ENCODE measurements at places on chromosomes 3 and 15.

DNA sequence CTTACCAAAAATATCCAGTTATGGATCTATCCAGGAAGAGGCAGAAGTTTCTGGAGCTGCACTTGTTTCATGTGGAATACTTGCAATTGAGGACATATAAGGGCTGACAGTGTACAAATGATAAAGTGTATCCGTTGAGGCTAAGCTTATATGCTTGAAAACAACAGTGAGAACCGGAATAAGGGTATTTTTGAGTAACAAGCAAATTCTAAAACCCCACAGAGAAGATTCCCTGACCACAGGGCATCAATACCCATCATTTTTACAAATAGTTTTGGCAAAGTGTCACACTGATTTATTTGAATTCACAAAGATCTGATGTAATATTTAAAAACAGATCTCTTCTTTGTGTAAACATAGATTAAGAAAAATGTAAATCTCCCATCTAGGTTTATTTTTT is 208.4 kb downstream of the FMN1 start:
- no peak for DNase-seq

- no peak for DNase-seq
Measured at GRCh38 chr3:114743746-114744485, 403.2 kb downstream of the ZBTB20 start.

DNA sequence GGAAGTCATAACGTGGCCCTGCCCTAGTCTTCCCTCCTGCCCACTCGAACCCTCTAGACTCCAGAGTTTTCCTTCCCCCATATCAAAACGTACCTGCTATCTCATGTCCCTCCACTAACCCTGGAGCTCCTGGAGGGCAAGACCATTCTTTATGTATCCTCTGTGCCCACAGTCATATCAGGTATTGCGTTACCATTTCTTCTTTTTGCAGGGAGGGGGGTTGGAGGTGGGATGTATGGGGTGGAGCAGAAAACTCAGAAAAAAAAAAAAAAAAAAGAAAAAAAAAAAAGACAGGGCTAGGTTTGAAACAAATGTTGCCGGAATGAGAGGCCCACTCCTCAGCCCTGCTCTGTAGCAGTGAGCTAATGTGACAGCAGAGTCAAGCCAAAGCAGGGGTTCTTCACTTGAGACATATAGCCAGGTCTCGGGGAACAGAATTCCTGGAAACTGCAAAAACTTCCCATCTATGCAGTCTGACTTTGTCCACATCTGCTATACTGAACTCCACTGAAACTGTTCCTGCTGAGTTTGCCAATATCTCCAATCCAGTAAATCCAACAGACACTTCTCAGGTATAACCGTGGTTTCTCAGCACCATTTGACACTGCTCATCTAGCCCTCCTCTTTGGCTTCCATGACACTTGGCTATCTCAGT is 31.1 kb downstream of the PARP16 start:
- no peak for DNase-seq

DNA sequence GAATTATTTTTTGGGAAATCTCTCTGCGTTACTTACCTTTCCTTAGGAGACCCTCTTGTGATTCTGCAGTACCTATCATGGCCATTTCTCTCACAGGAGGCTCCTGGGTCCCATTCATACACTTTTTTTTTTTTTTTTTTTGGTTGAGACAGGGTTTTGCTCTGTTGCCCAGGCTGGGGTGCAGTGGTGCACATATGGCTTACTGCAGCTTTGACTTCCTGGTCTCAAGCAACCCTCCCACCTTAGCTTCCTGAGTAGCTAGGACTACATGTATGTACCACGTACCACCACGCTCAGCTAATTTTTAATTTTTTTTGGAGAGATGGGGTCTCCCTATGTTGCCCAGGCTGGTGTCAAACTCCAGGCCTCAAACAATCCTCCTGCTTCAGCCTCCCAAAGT is 36.1 kb downstream of the TRAK1 start:
- no peak for DNase-seq

GRCh38 chr3:84108442-84108971 is 850.3 kb upstream of the CADM2 start:
- no peak for DNase-seq

- DNase-seq: no peak
Measured at GRCh38 chr3:119469418-119470189, 841 bp downstream of the POGLUT1 start.

DNA sequence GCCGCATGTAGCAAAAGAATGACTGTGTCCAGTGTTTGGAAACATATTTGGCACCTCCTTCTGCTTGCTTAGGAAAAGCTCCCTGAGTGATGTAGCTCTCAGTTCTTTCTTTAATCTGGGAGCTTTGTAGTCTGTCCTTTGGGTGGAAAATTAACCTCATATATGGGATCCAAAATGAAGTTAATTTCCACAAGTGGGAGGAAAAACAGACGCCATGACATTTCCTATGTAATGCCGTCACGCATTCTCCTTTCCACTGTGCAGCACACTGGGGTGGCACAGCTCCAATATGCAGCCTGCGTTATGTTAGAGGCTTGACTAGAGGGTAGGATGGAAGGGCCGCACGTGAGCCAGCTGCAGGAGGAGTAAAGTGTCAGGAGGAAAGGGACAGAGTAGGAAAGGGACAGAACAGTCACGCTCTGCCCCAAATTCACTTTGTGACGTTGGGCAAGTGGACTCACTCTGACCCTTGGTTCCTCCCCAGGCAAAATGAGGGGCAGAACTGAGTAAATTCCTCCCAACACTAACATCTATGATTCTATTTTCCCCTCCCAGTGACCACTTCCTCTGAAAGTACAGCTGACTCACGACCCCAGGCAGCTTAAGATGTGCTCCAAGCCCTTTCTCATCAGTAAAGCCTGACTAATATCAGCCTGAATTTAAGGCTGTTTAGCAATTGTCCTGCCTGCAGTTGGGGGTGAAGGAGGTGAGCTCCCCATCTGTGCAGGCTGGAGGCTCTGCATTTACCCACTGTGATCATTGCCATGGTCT is 176.5 kb upstream of the PFN2 start:
- no peak for DNase-seq

- DNase-seq: no peak
Measured at GRCh38 chr3:127670229-127670559, 2.6 kb upstream of the ABTB1 start.
